H1 (cell line): ENCODE measurements at places on chromosomes 11 and 22.
A peak's percentile ranks its signal among the peaks of the same experiment; 100 is the strongest.

DNA sequence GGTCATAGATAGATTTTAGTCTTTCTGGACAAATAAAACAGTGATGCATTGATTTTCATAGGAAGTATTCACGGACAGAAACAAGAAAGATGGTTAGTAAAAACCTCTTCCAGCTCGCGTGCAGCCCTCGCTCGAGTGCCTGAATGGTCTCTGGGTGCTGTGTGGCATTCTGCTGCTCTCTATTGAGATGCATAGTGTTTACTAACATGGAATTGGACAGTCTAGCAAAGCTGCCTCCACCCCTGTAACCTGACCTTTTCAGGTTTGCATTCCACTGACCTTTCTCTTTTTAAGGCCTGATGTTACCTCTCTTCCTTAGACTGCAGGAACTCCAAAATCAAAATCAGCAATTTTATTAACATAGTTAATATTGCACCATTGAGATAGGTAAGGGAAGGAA, 643.4 kb downstream of the JRKL start:
- no peak for DNase-seq

GRCh38 chr11:3123761-3124733, 41.1 kb downstream of the OSBPL5 start:
- DNase-seq: no peak

GRCh38 chr22:39575552-39575825, 4.9 kb downstream of the CACNA1I start:
- DNase-seq: no peak

DNA sequence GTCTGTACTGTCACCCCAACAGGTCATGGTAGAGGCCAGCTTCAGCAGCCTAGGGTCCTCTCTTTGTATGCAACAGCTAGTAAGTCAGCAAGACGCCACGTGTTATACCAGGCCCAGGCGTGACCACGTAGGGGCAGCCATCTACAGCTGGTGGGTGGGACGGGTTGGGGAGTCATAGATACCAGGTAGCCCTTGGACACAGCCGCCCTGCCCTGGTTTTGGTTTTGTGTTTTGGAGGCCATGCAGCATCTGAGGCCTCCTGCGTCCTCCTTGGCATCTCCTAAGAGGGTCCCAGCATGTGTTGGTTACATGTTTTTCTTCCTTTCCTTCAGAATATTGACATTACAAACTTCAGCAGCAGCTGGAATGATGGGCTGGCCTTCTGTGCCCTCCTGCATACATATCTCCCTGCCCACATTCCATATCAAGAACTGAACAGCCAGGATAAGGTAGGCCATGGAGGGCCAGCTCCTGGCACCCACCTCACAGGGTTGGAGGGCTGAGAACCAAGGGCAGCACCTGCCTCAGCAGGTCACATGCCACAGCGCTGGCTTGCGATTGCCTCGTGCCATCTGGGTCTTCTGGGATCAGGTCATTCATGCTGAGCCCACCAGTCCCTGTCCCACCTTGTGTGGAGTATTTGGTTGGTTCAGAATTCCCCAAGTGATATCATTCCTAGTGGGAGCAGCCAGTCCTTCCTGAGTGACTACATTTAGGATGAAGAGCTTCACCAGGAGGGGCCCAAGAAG, 16.0 kb upstream of the ADORA2A start:
- DNase-seq: no peak

DNA sequence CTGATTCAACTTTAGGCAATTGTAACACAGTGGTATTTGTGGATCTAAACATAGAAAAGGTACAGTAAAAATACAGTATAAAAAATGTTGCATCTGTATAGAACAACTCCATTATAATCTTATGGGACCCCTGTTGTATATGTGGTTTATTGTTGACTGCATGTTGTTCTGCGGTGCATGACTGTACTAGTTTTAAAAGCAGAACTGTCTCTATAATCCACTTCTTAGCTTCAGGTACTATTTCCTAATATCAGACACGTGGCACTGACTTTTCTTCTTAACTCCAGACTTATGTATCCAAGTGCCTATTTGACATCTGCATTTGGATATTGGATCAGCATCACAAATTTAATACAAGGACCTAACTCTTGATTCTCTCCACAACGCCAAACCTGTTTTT, 41.1 kb downstream of the PACS1 start:
- DNase-seq: no peak

- DNase-seq: no peak
These were observed 11.2 kb downstream of the DDX17 start for GRCh38 chr22:38494939-38495338.

DNA sequence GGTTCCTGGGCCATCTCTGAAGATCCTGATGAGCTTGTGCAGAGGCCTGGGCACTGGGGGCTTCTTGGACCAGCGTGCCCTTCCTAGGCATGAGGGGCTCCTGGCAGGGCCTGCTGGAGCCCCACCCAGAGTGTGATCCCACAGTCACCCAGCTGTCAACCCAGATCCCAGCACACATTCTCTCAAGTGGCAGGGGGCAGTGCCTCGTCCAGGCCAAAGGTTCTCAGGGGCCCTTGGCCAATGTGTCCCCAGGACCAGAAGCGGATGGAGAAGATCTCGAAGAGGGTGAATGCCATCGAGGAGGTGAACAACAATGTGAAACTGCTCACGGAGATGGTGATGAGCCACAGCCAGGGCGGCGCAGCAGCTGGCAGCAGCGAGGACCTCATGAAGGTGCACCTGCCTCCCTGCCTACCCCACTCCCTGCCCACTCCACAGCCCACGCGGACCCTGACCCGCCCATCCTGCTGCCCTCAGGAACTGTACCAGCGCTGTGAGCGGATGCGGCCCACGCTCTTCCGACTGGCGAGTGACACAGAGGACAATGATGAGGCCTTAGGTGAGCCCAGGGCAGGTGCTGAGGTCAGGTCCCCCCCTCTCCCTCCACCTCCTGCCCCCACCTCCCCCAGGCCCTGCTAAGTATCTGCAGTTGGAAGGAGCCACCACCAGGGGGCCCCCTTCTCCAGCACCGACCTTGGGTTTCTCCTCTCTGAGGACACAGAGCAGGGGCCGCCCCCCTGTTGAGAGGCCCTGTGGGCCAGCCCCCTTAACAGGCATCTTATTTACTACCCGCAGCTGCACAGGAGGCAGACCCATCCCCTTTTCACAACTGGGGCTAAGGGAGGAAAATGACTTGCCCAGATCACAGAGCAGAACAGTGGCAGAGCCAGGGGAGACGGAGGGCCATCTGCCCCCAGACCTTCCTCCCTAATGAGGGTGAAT, 14.7 kb downstream of the GGA1 start:
- no peak for DNase-seq

- peak; percentile 90 for DNase-seq
These were observed 17.5 kb downstream of the ATG16L2 start for GRCh38 chr11:72831521-72832300.

- DNase-seq: no peak
These were observed 34.3 kb upstream of the GAL start for GRCh38 chr11:68649851-68650555.

GRCh38 chr11:71170624-71171423, 81.6 kb downstream of the SHANK2 start:
- no peak for DNase-seq

DNA sequence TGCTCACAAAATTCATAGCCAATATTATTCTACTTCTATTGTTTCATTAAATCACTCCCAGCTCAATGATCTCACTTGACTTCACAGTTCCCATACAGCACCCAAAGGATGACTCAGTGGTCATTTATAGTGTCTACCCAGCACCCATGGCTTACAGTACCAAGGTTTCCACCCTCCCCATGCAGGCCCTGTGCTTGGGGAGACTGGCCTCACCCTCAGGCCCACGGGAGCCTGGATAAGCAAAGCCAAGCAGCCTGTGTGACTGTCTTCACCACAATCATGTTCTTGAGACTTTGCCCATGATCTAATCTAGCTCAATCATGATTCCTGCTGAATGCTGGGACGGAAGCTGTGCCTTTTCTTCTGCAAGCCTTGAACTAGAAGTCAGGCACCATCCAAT, 97.6 kb downstream of the SLC36A4 start:
- DNase-seq: no peak

GRCh38 chr11:71498091-71498490, 29.0 kb upstream of the KRTAP5-7 start:
- DNase-seq: peak; percentile 20

GRCh38 chr22:42909363-42910058, 52.4 kb upstream of the ARFGAP3 start:
- DNase-seq: no peak

DNA sequence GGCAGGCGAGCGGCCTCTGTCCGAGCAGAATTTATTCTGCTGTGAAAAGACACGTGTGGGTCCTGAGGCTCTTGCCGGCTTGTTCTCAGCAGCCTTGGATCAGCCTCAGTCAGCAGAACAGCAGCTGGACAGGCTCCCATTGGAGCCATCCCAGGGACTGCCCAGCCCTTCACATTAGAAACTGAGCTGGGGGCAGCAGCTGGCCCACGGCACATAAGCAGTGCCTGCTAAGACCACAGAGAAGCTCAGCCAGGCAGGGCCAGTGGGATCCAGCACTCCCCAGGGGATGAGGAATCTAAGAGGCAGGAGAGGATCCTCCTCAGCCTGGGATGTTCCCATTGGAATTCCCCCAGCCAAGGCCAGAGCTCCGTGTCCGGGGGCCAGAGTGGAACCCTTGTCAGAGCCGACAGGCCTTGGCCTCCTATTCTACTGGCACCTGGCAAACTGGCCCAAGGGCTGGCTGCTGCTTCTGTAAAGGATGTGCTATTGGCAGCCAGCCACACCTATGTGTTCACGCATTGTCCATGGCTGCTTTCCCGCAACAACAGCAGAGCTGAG, 18.2 kb downstream of the RTN4R start:
- no peak for DNase-seq

- no peak for DNase-seq
These were observed 78.3 kb downstream of the RPL27A start for GRCh38 chr11:8760896-8761295.

- no peak for DNase-seq
These were observed 576.8 kb downstream of the SOX6 start for GRCh38 chr11:15779518-15779917.

DNA sequence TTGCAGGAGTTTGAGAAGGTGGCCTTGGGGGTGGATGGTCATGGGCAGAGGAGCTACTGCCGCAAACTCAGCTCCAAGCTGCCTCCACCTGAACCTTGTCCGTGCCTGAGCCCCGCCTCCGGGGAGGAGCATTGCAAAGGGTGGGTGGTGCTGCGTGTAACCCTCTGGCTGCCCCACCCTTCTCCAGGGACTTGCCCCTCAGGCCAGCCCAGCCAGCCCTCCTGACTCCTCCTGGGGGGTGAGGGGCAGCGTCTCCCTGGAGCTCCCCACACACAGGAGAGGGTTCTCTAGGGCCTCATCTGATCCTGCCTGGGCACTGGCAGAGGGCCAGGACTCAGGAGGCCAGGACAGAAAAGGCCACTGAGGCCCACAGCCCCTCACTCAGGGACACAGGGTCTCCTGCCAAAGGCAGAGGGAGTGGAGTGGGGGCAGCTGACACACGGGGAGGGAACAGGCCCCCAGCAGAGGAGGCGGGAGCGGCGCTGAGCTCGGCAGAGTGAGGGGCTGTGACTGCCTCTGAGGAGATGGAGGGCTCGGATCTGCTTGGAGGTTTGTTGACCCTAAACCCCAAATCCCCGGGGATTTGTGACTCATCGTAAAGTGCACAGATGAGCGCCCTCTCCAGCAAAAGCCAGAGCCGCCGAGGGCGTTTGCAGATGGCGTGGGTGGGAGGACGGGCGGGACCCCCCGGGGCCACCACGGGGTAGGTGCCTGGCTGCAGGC, 12.8 kb downstream of the BRSK2 start:
- no peak for DNase-seq

DNA sequence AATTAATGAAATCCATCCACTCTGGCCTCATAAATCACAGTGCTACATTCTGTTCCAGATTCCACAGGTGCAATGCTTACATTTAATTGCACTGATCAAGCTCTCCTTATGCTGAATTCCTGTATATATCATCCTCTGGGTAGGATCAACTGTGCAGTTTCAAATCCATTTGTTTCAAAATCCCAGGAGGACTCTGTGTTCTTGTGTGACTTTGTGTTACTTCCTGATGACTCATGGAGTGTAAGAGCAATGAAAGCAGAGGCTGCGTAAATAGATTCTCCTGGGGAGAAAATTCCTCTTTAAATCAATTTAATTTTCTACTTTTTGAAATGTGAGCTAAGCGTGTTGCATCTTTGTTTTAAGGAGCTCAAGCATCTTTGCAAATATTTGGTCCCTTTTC, 752.7 kb downstream of the METTL15 start:
- no peak for DNase-seq

DNA sequence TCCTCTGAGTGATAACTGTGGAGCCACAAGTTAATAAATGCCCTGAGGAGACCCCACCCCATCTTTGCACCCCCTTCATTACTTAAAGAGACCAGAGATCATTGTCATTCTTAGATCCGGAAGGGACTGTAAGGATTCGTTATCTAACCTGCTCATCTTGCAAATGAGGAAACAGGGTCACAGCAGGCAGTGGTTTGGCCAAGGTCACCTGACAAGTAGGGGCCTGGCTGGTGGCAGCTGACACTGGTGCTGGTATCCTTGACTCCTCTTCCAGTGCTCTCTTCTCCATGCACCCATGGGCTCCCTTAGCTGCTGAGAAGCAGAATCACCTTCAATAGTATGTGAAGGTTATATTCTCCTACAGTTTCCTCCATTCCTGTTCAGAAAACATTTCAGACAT, 151.6 kb downstream of the GRIK4 start:
- no peak for DNase-seq

DNA sequence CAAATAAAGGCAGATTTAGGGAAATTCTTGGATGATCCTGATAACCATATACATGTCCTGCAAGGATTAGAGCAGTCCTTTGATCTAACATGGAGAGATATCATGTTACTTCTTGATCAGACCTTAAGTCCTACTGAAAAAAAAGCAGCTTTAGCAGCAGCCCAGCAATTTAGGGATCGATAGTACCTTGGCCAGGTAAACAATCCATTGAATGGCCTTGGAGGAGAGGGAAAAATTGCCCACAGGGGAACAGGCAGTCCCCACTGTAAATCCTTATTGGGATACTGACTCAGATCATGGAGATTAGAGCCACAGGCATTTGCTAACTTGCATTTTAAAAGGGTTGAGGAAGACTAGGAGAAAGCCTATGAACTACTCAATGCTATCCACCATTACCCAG, 47.8 kb downstream of the PRSS23 start:
- no peak for DNase-seq

GRCh38 chr22:44259366-44260215, 53.2 kb downstream of the SHISAL1 start:
- DNase-seq: no peak

GRCh38 chr11:16607675-16608644, 130.5 kb upstream of the C11orf58 start:
- no peak for DNase-seq

DNA sequence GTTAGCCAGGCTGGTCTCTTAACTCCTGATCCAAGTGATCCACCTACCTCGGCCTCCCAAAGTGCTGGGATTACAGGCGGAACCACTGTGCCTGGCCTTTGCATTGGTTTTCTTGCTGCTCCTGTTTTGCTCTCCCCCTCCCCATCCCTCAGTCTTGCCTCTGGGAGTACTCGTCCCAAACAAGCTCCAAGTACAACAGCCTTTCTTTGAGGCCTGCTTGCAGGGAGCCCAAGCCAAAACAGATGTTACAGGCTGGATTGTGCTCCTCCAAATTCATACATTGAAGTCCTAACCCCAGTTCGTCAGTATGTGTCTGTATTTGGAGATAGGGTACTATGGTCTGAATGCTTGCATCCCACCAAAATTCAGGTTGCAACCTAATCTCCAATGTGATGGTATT, 8.6 kb downstream of the IGLL1 start:
- DNase-seq: no peak
